ENCODE measurements at places on chromosomes 12 and 14.

GRCh38 chr14:31659278-31659677, 98.1 kb downstream of the NUBPL start:
- no peak for DNase-seq

- DNase-seq = no peak
Measured at GRCh38 chr12:123445388-123446332, 9.2 kb upstream of the RILPL2 start.

GRCh38 chr12:83256562-83256961, 569.9 kb downstream of the TMTC2 start:
- DNase-seq = no peak

- no peak for DNase-seq
Measured at GRCh38 chr14:81260732-81261131, 40.0 kb upstream of the GTF2A1 start.

DNA sequence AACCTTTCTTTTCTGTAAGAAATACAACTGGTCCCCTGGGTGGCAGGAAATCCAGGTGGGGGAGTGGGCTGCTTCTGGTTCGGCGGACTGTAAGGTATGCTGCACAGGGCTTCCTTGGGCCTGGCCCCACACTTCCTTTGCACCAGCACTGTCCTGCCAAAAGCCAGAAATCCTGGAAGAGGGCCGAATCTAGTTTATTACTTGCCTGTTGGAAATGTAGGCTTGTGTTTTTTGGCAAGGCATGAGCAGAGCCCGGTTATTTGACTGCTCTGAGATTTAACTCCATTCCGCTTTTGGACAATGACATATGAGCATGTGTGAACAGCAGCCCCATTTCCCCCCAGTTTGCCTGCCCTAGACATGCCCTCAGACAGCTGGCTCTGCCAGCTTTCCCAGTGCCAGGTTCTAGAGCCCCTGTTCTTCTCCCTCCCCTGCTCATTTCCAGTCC, 86.6 kb downstream of the BORCS5 start:
- DNase-seq = no peak

DNA sequence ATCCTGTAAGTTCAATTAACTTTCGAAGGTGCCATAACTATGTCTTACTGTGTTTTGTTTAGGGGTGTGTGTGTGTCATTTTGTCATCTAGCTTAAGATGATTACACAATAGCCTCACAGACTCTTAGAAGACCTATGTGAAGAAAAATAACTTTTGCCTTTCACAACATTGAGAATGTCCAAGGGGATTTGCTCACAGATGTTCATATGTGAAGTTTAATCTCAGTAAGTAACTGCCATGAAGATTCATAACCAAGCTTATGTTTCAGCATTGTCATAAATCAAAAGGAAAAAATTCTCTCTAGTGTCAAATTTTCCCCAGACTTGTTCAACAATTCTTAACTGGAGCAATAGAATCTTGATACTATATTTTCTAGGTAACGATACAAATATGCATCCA, 226.1 kb upstream of the PRKD1 start:
- DNase-seq = no peak

DNA sequence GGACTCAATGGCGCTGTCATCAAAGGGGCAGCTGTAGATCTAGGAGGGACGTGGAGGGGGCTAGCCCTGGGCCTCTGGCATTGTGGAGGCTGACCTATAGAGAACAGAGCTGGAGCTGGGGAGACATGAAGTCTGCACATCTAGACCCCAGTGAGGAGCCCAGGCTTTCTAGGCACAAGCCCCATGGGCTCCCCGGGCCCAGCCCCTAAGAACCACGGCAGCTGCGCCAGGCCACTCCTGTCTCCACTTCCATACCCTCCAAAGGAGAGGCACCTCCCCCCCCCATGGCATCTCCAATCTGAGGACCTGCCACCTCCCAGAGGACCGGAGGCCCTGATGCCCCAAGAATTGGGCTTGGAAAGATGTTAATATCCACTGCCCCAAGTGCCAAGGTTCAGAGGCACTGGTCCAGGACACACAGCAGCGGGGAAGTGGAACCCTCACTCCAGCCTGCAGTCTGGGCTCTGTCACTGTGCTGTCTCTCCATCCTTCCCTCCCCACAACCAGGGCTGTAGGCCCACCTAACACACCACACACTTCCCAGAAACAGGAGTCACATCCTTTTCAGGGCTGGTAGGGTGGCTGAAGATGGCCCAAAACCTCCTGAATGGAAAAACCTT, 4.5 kb downstream of the ANKRD9 start:
- DNase-seq = no peak

GRCh38 chr12:77236066-77236465, 170.7 kb upstream of the E2F7 start:
- no peak for DNase-seq

DNA sequence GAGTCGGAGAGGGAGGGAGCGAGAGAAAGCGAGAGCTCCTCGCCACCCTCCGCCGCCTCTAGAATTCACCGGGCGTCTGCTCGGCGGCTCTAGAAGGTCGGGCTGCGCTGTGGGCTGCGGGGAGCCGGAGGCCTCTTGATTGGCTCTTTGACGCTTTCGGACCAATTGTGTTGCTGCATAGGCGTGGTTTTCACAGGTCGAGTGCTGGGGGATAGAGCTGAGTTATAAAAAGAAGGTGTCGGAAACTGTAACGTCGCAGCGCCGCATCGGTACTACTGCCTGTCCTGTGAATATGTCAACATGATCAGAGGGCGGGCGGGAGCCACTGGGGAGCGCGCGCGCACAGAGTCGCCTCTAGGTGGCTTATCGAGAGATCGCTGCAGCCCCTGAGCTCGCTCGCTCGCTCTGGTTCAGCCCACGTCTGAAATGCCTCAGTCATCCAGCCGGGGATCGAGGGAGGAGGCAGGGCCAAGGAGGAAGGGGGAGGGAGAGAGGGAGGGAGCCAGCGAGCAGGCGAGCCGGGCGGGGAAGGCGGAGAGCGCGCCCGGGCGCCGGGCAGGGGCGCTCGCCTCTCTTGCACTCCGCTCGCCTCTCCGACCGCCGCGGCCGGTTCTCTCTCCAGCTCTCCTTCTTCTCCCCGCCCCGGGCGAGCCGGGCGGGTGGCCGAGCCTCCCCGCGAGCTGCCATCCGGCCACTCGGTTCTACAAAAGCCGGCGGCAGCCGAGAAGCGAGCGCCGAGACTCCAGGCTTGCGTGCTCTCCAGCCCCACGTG, at the start of gene TBX3:
Gene TBX3 (minus strand): TSS at position 78 of the 772 bp plus-strand sequence. CDS start 975 bp downstream, outside the sequence.
- DNase-seq = peak; percentile 22

GRCh38 chr14:100892496-100893227, 10.9 kb downstream of the RTL1 start:
- no peak for DNase-seq

DNA sequence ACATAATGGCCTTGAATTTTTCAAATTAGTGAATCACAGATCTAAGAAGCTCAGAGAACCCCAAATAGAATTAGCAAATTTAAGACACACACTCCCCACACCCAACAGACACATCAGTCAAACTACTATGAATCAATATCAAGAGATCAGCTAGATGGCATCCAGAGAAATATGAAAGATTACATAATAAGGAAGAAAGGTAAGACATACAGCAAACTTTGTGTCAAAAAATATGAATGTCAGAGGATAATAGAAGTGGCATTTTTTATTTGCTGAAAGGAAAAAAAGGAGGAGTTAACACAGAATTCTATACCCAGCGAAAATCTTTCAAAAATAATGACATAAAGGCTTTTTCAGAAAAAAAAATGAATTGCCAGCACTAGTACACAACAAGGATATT, 110.5 kb upstream of the COCH start:
- DNase-seq = no peak

GRCh38 chr12:115452751-115453281, 768.8 kb upstream of the TBX3 start:
- DNase-seq = no peak

- no peak for DNase-seq
Measured at GRCh38 chr12:15629761-15630160, 159.4 kb downstream of the EPS8 start.

- no peak for DNase-seq
Measured at GRCh38 chr12:58915634-58916033, 4.7 kb downstream of the LRIG3 start.

DNA sequence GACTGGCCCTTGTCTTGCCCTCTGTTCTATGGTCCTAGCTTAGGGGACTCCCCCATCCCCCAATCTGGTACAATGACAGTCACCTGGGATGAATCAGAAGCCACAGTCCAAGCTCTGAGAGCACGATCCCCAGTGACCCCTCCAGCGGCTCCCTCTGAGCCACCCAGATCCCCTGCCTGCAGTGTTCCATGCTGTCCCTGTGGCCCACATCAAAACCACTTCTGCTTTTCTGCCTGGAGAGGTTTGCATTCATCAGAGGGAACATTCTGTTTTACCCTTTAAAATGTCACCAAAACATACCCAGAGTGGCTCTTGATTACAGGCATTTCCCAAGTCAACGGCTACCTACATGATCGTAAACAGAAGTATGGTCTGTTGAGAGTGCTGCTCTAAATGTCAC, 47.5 kb downstream of the NOS1 start:
- DNase-seq = no peak

- no peak for DNase-seq
Measured at GRCh38 chr14:51295646-51296263, 55.7 kb downstream of the TMX1 start.
